Thymus (tissue), 14 donors: ENCODE measurements at places on chromosomes 2 and 18. TPM values are rescaled to one million over a fixed set of nuclear protein-coding genes. Genes with fewer than 3 reads are reported as not detected.

Gene SKOR2
- total RNA-seq = not detected

Gene IL1RL2
- 0.19 TPM for total RNA-seq

GRCh38 chr18:26040051-26040656 is 50.3 kb downstream of the SS18 start:
- no peak overlapping the region for H3K27ac ChIP-seq
- DNase-seq = no peak
- no peaks in the 10 kb centered on the region for H3K4me1 ChIP-seq
- no peak overlapping the region for H3K4me3 ChIP-seq

- DNase-seq = no peak
- no peak overlapping the region for H3K27ac ChIP-seq
- H3K36me3 ChIP-seq = no peaks in the 10 kb centered on the region
- no peak overlapping the region for H3K4me3 ChIP-seq
Measured at GRCh38 chr2:159030674-159031380, 62.4 kb downstream of the TANC1 start.
